Activated naive CD4-positive, alpha-beta T cell (primary cell): ENCODE measurements at places on chromosomes 5 and 9.
A peak's percentile ranks its signal among the peaks of the same experiment; 100 is the strongest.

- no peak for DNase-seq
Measured at GRCh38 chr9:33300546-33300945, 10.2 kb downstream of the NFX1 start.

DNA sequence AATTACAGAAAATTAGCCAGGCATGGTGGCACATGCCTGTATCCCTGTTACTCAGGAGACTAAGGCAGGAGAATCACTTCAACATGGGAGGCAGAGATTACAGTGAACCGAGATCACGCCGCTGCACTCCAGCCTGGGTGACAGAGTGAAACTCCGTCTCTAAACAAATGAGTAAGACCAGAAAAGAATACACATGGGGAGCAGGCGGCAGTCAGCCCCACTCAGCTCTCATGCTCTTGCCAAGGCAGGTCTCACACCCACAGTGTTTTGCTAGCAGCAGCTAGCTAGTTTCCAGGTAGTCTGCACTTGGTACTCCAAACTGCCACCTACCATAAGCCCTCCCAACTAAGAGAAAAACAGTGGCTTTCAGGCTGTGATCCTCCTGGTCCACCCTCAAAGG, 722.3 kb upstream of the CTNND2 start:
- DNase-seq = no peak

DNA sequence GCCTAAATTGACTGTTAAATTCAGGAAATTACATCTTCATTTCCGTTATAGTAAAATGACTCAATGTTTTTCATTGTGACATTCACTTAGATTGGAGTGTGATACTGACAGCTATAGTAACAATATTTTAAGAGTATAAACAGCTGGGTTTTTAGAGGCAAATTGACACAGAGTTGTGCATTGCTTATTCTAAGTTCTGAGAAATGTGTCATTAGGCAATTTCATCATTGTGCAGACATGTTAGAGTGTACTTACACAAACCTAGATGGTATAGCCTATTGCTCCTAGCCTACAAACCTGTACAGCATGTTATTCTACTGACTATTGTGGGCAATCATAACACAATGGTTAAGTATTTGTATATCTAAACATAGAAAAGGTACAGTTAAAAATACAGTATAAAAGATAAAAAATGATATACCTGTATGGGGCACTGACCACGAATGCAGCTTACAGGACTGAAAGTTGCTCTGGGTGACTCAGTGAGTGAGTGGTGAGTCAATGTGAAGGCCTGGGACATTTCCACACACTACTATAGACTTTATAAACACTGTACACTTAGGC, 132.7 kb downstream of the PDE4D start:
- no peak for DNase-seq

GRCh38 chr9:128025736-128026135, 41.4 kb downstream of the NAIF1 start:
- DNase-seq = no peak

DNA sequence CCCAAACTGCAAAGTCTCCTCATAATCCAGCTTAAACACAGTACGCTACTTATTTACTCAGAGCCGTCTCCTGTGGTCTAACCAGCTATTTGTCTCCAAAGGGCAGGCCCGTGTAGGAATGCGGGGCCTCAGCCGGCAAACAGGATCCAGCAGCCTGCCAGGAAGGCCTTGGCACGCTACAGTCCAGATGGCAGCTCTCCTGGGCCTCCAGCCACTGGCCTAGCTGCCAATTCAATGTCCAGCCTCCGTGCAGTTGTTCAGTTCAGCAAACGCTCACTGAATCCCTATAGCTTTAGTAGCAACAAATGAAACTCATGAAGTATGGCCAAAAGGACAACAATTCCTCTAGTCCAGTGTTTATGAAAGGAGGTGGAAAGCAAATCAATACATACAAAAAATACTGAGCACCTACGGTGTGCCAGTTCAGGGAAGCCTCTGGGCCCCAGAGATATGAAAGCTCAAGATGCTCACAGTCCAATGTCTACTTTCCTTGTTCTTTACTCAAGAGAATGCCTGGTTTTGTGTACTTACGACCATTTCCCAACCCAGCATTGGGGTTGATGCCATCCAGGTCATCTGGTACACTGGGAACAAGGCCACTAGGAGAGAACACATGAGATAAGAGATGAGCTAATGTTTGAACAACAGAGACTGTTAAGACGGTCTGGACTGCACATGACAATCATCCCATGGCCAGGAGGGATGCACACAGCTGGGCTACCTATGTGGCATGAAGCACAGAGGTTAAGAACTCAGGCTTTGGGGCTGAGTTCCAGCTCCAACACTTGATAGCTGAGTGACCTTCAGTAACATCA, 8.3 kb downstream of the CDK5RAP2 start:
- DNase-seq = no peak

- no peak for DNase-seq
Measured at GRCh38 chr9:92970467-92970923, 23.2 kb downstream of the FGD3 start.

DNA sequence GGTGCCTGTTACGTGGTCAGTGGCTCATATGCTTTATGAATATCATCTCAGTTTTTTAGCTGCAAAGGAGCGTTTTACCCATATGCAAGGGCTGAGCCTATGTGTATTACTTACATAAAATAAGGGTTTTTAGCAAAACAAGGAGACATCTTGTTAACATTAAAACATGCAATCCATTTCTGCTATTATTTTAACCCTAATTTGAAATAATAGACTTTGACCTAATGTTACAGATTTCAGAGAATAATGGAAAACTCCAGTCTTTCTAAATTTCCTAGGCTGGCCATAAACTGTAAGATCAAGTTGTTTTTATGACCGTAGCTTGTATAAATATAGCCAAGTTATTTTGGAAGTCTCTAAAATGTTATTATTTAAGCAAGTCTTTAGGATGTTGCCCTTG, 121.1 kb upstream of the SEMA6A start:
- DNase-seq = no peak

DNA sequence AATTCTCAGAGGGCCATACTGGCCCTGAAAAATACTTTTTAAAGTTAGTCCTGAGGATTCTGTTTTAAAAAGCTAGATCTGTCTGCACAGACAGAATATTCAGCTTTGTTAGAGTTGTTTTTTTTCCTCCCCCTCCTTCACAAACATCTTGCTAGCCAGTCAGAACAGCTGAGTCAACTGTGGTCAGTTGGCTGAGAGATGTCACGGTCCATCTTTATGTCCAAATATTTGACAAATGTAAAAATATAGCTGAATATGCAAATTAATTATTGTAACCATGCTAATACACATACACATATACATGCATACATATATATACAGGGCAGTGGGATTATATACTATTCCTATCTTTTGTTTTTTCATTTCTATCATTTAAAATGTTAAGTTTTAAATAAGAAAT, 33.9 kb downstream of the UNC13B start:
- DNase-seq = no peak

GRCh38 chr5:135594416-135594960, 15.7 kb upstream of the CXCL14 start:
- no peak for DNase-seq

GRCh38 chr5:37198842-37199241, 50.3 kb downstream of the CPLANE1 start:
- DNase-seq = no peak

GRCh38 chr5:151825445-151825844, 53.7 kb downstream of the G3BP1 start:
- no peak for DNase-seq

DNA sequence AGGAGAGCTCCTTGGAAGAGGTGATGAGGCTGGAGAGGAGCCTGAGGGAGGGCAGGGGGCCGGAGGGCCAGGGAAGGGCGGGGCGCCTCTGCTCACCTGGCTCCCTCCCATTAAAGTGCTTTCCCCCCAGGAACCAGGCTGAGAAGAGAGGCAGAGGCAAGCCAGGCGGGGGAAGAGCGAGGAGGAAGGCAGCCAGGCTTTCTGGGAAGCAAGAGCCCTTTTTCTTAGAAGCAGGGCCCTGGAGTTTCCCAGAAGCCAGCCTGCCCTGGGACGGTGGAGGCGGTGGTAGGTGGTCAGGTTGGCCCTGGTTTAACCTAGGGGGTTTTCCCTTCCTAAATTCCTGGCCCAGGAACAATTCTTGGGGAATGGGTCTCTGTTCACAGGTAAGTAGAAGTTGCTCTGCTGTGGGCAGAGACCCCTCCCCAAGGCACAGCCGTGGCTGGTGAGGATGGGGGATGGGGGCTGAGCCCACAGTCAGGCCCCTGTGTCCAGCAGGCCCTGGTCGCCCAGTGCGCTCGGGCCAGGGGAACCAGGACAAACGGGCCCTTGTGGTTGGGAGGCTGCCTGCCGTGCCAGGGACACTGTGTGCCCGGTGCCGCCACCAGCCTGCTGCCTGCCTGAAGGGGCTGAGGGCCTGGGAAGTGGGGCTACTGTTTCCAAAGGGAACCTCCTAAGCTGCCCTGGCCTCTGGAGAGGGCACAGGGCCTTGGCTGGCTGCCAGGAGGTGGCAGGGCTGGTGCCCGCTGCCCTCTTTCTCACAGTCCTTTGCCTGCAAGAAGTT, 16.6 kb upstream of the RALGDS start:
- DNase-seq = no peak

- no peak for DNase-seq
Measured at GRCh38 chr5:14158890-14159666, 15.9 kb downstream of the TRIO start.

GRCh38 chr5:138338411-138339090, 485 bp downstream of the FAM53C start:
- no peak for DNase-seq

- no peak for DNase-seq
Measured at GRCh38 chr9:116416421-116416820, 262.8 kb downstream of the PAPPA start.

GRCh38 chr9:134123764-134124128, 12.1 kb upstream of the WDR5 start:
- DNase-seq = no peak

DNA sequence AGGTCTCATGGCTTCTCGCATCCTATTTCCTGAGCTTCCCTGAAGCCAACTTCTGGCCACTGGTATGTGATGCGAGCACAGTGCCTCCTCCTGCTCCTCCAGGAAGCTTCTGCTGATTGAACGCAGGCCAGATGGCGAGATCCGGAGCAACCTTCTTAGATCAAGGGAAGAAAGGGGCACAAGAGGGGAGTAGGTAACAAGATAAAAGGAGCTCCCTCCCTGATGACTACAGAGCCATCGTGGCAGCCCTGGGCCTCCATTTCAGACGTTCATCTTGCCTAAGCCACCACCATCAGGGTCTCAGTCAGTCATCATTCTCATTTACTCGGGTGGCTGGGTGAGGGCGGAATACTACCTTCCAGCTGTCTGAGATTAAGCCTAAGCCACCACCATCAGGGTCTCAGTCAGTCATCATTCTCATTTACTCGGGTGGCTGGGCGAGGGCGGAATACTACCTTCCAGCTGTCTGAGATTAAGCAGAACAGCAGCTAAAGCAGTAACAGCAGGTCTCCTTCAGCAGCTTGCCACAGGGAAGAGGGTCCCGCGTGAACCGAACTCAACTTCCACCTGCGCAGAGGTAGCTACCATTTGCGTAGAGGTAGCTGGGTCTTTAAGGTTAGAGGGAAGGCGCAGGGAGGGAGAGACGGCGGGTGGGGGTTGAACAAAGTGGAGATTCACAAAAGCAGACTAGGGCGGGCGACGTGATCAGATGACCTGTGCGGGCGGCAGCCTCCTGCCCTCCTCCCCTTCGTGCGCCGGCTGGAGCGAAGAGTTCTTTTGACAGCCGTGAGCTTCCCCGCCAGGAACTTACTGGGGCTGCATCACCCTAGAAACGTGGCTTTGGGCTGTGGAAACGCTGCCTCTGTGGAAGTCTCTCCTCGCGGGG, 27.9 kb upstream of the MGAT1 start:
- peak; percentile 62 for DNase-seq

- DNase-seq = no peak
Measured at GRCh38 chr5:126497506-126497905, 74.3 kb downstream of the GRAMD2B start.

DNA sequence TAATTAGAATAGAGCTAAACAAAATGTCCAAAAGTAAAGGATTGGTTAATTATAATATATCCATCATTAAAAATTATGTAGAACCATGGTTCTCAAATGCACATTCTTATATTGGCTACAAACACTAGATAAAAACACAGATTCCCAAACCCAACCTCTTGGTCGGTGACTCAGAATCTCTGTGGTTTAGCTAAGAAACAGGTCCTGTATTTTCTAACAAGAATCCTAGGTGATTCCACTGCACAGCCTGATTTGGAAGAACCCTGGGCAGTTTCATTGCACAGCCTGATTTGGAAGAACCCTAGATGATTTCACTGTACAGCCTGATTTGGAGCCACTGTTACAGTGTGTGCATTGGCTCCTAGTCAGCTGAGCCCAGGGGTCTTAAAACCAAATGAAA, 67.9 kb downstream of the KIAA1958 start:
- no peak for DNase-seq

DNA sequence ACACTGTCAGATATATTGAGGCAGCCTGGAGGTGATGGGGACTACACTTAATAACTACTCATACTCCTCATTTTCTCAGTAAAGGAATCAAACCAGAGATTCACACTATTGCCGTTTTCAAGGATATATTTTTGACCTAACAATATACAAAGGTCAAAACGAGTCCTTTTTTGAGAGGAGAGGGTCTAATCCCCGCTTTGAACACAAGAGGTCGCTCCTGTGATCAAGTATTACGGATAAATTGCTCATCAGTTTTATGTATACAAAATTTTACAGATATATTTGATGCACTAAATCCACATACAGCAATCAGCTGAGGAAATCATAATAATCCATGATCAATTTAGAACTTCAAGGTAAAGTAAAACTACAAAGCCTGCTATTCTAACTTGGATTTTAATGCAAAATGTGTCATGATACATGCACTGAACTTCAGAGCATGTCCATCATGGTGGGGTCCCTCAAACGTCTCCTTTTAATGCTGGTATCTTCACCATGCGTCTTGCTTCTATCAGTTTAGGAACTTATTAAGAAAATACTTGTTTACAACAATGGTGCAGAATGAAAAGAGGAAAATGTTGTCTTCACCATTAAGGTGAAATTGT, 2.5 kb upstream of the ISL1 start:
- no peak for DNase-seq

GRCh38 chr5:144162686-144163085, 7.8 kb downstream of the YIPF5 start:
- DNase-seq = no peak

GRCh38 chr5:15020736-15021135, 149.2 kb upstream of the ANKH start:
- no peak for DNase-seq

DNA sequence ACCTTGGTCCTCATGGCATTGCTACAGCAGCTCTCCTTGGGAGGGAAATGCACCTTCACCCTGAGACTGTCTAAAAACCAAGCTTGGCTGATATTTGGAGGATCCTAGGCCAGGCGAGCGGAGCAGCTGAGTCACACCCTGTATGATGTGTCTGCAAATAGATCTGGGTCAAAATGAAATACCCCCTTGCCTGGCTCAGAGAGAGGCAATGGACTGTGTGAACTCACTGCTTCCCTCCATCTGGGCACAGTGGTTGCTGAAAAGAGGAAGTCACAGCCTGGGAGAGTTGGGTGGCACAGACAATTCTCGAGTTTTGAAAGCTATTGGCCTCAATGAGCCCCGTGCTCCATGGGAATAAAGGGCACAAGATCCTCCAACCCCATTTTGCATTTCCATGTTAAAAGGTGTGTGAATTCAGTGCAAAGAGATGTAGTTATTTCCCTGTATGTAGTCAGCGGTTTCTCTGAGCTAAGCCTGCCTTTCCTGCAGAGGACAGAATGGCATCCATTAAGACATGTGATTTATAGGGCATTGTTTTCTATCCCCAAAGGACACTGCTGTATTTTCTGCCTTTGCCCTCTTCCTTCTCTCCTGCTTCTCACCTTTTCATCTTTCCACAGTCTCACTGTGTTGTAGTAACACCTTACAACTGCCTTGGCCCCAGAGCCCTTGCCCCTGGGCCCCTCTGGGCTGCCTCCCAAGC, 177.2 kb downstream of the GADD45G start:
- DNase-seq = no peak
